ENCODE measurements at places on chromosomes 2 and 18. TPM values are rescaled to one million over a fixed set of nuclear protein-coding genes. Genes with fewer than 3 reads are reported as not detected.
A peak's percentile ranks its signal among the peaks of the same experiment; 100 is the strongest.

The FSHR gene
- not detected for total RNA-seq

The NOSTRIN gene
- total RNA-seq = not detected

The CLEC4F gene
- total RNA-seq = not detected

The TGIF1 gene
- total RNA-seq = 45.9 TPM

The ACTR3 gene
- 653 TPM for total RNA-seq

The ID2 gene
- total RNA-seq = 193 TPM

The ARHGEF4 gene
- total RNA-seq = 0.52 TPM

The EGR4 gene
- 0.24 TPM for total RNA-seq

The DES gene
- not detected for total RNA-seq

The CNDP1 gene
- not detected for total RNA-seq

DNA sequence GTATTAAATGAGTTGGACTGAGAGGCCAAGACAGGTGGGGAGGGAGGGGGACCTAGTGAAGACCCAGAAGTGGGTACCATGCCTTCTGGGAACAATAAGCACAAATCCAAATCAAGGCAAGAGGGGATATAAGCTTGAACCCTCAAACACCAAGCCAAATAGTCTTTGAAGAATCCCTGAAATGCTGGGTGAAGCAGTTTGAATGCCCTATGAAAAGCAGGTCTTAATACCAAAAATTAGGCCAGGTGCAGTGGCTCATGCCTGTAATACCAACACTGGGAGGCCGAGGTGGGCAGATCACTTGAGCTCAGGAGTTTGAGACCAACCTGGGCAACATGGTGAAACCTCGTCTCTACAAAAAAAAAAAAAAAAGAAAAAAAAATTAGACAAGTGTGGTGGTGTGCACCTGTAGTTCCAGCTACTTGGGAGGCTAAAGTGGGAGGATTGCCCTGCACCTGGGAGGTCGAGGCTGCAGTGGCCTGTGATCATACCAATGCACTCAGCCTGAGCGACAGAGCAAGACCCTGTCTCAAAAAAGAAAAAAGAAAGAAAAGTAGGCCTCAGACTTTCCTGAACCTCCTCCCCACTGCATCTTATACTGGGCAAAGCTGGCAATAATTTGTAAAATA lies 3.5 kb downstream of the PCBP1 start:
- DNase-seq = no peak

DNA sequence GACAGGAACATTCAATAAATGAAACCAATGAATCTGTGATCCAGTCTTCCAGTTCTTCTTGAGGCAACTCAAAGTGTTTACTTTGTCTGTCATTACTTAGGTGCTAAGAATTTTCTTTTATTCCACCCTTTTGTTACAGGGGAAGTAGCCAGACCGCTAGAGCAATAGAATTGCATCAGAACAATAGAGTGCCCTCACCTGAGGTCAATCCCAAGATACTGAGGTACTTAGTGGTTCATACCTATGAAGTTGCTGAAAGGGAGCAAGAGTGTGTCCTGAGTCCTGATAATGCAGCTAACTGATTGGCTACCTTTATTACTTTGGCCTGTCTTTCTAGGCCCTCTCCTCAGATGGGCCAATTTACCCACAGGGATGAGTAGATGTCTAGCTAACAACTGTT lies 359.4 kb upstream of the KCNH7 start:
- no peak for DNase-seq

GRCh38 chr2:196166876-196167275 lies 4.5 kb downstream of the STK17B start:
- DNase-seq = no peak

DNA sequence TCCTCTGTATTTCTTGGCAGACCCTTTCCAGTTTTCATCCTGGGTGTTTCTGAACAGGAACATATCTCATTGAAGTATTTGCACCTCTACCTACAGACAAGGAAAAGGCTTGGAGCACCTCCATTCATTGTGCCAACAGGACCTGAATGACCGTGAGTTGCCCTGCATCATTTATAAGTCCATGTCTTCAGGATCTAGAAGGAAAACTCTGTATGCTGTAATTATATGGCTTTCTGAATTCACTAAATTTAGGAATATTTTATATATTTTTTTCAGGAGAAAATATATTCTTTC lies 402.3 kb upstream of the SLC14A2 start:
- DNase-seq = no peak

- no peak for DNase-seq
Observed at GRCh38 chr2:219446101-219446504, 11.5 kb downstream of the SPEG start.

GRCh38 chr2:23073056-23073455 lies 311.9 kb upstream of the KLHL29 start:
- DNase-seq = no peak

GRCh38 chr2:192151853-192152252 lies 42.9 kb downstream of the TMEFF2 start:
- no peak for DNase-seq

GRCh38 chr2:60984720-60985119 lies 32.8 kb upstream of the PEX13 start:
- DNase-seq = no peak

- no peak for DNase-seq
Observed at GRCh38 chr2:202036601-202037037, 3.0 kb downstream of the FZD7 start.

DNA sequence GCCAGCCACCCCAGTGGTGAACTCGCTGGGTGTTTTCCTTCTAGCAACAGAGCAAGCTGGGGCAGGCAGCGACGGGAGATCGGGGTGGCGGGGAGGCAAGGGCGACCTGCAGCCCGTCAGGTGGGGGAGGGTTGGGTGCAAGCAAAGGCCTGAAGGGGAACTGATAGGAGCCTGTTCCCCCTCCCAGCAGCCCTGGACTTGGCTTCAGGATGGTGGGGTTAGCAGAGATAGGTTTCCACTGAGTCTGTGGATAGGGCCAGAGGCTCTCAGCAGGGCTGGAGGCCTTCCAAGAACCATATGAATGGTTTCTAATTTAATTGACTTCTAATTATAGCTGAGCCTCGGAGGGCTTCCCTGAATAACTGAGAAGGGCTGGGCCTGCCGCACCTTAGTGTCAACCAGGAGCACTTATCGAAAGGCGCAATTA lies 55.3 kb downstream of the EDAR start:
- DNase-seq = no peak

DNA sequence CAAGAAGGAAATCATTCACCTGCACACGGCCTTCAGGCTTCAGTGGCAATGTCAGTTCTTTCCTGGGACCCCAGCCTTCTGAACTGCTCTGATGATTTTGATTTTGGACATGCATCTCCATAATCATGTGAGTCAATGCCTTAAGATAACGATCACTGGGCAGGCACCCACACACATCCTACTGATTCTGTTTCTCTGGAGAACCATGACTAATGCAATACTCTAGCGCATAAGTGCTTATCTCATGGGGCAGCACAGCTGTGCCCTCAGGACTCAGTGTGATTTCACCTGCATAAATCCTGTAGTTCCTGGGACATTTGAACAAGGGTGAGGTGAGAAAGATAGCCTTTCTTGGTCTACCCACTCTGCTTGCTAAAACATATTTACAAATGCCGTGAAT lies 144.6 kb downstream of the AKAIN1 start:
- no peak for DNase-seq

DNA sequence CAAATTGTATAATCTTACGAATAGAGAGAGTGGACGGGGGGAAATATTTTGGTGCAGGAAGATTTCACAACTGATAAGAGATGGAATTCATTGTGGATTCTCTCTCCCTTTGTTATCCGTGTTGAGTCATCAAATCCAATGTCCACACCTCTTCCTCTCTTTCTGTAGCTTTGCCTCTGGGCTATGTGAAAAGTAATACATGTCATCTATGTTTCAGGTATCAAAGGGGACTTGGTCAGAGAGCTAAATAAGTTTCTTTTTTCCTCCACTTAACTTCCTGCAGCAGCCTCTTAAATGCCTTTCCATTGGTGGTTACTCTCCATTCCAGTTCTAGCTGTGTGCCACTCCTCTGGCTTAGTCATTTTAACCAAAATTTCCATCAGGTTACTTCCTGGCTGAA lies 169.3 kb upstream of the NXPH2 start:
- DNase-seq = no peak

DNA sequence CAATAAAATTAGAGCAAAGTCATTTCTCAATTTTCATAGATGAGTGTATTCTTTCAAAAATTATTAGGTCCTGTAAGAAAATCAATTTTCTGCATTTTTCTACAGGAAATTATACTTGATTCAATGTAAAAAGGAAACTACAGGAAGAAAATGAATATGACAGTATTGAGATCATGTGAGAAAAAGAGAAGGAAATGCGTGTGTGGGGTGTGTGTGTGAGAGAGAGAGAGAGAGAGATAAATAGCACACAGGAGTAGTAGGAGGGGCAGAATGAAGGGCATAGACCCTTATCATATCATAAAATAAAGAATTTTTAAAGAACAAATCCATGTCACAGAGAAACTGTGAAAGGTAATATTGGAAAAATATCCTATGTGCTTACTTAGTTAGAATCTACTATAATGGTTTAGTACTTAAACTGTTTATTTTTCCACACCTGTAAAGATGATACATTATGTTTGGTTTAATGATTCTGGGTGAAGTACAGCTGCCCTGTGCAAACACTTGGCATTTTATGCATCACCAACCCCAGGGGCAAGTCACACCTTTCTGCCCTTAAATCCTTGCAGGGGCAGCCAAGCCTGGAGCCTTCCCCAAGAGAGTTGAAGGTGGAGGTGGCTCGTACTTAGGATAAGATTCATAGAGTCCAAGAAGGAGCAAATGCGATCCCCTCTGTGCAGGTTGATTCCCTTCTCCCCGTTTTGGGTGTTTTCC lies 276.4 kb downstream of the TGIF1 start:
- DNase-seq = no peak

GRCh38 chr2:27370816-27371620 lies 602 bp downstream of the SNX17 start:
- DNase-seq = peak; percentile 41

DNA sequence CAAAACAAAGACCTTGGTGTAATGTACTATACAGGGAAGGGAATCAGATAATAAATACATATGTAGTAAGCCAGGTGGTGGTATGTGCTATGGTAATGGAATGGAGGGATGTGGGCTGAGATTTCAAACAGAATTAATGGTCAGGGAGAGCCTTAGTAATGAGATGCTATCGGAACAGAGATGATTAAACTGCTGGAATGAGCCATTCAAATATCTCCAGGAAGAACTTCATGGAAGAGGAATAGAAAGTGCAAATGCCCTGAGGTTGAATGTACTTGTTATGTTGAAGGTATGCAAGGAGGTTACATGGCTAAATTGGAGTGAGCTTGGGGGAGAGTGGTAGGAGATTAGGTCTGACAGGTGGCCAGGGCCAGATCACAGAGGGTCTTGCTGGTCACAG lies 5.1 kb downstream of the SERPINB11 start:
- DNase-seq = no peak

DNA sequence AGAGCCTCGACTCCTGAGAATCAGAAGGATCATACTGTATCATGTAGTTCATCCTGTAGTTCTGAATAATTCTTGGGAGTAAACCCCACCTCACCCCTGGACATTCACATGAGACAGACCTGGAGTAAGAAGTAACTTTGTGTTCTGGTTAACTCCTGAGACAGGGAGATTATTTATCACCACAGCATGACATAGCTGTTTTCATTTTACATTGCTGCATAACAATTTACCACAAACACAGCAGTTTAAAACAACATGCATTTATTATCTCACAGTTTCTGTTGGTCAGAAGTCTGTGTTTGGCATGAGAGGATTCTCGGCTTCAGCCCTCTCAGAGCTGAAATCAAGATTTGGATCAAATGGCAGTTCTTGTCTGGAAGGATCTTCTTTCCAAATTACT lies 855.8 kb upstream of the FANCL start:
- DNase-seq = no peak

GRCh38 chr2:206260188-206261012 lies 14.1 kb upstream of the ZDBF2 start:
- no peak for DNase-seq

- DNase-seq = no peak
Observed at GRCh38 chr2:212871597-212871996, 279.8 kb downstream of the IKZF2 start.

- peak; percentile 62 for DNase-seq
Observed at GRCh38 chr2:28678944-28679343, 72.7 kb upstream of the PPP1CB start.

GRCh38 chr18:519019-519879 lies 18.7 kb upstream of the COLEC12 start:
- DNase-seq = peak; percentile 16

DNA sequence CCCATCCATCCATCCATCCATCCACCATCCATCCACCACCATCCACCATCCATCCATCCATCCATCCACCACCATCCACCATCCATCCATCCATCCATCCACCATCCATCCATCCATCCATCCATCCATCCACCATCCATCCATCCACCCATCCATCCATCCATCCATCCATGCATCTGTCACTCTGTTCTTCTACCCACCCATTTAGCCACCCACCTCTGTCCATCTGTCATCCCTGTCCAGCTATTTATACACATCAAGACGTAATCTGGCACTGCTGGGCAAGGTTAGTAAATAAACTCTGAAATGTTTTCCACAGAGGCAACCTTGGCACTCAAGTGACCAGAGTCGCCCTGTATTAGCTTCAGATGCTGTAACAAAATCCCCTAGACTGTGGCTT lies 120.9 kb downstream of the RTP5 start:
- DNase-seq = no peak

Data from activated CD4-positive, alpha-beta memory T cell treated with anti-CD3 and anti-CD28 coated beads for 36 hours (primary cell).